Cardiac muscle cell (in vitro differentiated cells and primary cell): ENCODE measurements at places on chromosomes 5 and 9. TPM values are rescaled to one million over a fixed set of nuclear protein-coding genes. Genes with fewer than 3 reads are reported as not detected.

Gene SHLD3
- 1.2 and 1.5 TPM in 2 replicates for total RNA-seq

- DNase-seq = no peak
Observed at GRCh38 chr5:73088026-73088425, 32.3 kb upstream of the TMEM171 start.

GRCh38 chr5:122181863-122182262, 52.5 kb downstream of the ZNF474 start:
- DNase-seq = no peak

Gene ADGRV1
- 15.5 and 18.4 TPM in 2 replicates for total RNA-seq
